ENCODE measurements at places on chromosomes 3 and 15.

- DNase-seq = no peak
Observed at GRCh38 chr15:85097725-85098124, 116.1 kb downstream of the PDE8A start.

GRCh38 chr15:63970621-63971426, 75.5 kb downstream of the DAPK2 start:
- peak; percentile 45 for DNase-seq

GRCh38 chr3:128557531-128558280, 64.7 kb upstream of the GATA2 start:
- DNase-seq = no peak

DNA sequence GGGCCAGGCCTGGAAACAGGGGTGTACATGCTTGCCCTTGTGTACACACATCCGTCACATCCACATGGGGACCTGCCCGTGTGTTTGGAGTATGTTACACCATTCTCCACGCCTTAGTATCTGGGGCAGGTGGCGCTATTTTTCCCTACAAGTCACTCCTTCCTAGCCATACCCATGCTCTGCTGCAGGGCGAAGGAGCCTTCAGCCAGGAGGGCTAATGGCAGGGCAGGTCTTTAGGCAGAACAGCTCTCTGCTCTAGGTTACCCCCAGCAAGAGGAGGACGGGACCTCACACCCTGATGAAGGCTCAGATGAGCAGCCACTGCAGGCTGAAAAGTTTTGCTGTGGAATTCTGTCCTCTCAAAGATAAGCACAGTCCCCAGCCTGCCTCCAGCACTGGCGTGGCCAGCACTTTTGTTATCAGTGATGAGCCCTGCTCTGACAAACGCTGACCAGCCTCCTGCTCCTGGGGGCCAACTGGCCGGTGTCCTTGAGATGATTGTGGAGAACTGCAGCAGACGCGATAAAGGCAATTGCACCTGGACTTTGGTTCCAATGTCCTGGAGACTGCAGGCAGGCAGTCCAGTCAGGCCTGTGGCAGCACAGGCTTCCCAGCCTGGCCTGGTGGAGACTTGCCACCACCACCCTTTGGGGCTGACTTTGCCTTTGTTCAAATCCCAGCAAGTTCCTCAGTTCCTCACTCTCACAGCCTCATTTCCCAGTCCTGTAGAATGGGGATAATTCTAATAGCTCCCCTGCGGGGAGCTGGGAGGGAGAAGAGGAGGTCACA, 19.8 kb upstream of the PIGZ start:
- DNase-seq = no peak

DNA sequence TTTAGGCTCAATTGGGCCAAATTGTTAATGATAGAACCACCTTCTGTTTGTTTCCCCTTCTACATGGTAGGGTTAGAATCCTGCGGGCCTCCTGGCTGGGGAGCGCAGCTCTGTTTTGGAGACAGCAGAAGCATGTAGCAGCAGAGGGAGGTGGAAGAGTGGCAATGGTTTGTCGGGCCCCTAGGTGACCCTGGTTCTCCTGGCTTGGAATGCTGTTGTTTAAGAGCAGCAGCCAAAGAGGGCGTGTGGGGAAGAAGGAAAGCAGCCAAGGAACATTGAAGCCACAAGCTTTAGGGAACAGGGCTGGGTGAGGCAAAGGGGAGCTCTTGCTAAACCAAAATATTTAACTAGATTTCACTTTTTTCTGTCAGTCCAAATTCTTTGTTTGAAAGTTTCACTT, 213.7 kb upstream of the NR2E3 start:
- no peak for DNase-seq

- DNase-seq = no peak
Observed at GRCh38 chr15:77889009-77889806, 188.3 kb downstream of the TBC1D2B start.

DNA sequence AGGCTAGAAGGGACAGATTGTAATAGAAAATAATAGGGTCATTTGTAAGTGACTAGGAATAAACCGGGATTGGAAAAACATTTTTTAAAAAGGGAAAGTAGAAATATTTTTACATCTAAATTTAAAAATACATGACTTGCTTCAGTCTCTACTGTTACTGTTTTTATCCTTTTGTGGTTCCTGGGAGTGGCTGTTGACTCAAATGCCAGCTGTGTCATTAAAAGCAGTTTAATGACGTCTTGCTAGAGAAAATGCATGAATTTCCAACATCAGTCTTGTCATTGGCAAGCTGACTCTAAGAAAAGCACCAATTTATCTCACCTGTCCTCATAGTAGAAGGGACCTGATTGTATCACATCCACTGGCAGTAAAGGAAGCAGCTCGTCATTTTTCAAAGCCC, 16.7 kb upstream of the LCMT2 start:
- no peak for DNase-seq
